Natural killer cell treated with Interleukin-12 subunit alpha and Interleukin-12 subunit beta and Interleukin-15 and Interleukin-18, amount 100 ng/mL, for 72 hours (primary cell): ENCODE measurements at places on chromosomes 6 and 20.
A peak's percentile ranks its signal among the peaks of the same experiment; 100 is the strongest.

GRCh38 chr20:33945391-33946081, 48.2 kb upstream of the RALY start:
- no peak overlapping the region for H3K27ac ChIP-seq
- no peak for DNase-seq
- no peaks in the 10 kb centered on the region for H3K4me1 ChIP-seq
- peaks cover 20% of the 10 kb centered on the region for H3K36me3 ChIP-seq

- no peaks in the 10 kb centered on the region for H3K36me3 ChIP-seq
- H3K4me3 ChIP-seq, result no peak overlapping the region
- DNase-seq, result no peak
- H3K27me3 ChIP-seq, result peaks cover 39% of the 10 kb centered on the region
- H3K27ac ChIP-seq, result no peak overlapping the region
Measured at GRCh38 chr6:33815854-33816253, 12.1 kb upstream of the MLN start.

DNA sequence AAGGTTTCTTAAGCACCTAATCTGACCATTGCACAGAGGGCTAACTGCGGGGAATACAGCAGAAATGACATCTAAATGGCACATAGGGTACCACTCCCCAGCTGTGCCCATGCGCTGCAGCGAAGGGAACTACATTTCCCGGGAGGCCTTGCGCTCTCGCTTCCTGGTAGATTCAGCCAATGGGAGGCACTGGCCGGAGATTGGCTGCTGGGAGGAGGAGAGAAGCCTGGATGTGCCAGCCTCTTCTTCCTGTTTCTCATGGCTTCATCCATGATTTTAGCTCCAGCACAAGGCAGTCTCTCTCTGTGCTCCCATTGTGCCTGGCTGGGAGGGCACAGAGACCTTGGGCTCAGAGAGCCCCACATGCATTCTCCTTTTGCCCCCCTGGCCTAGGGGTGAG, 101.7 kb upstream of the FOXA2 start:
- H3K4me3 ChIP-seq, result no peak overlapping the region
- H3K27me3 ChIP-seq, result peaks cover 6% of the 10 kb centered on the region
- H3K4me1 ChIP-seq, result peaks cover 10% of the 10 kb centered on the region
- no peak for DNase-seq
- no peaks in the 10 kb centered on the region for H3K36me3 ChIP-seq

GRCh38 chr6:130018744-130019325, 454 bp downstream of the L3MBTL3 start:
- H3K27me3 ChIP-seq, result no peaks in the 10 kb centered on the region
- peak overlapping the region; percentile 99 for H3K4me3 ChIP-seq
- peaks cover 14% of the 10 kb centered on the region for H3K4me1 ChIP-seq
- no peak for DNase-seq

DNA sequence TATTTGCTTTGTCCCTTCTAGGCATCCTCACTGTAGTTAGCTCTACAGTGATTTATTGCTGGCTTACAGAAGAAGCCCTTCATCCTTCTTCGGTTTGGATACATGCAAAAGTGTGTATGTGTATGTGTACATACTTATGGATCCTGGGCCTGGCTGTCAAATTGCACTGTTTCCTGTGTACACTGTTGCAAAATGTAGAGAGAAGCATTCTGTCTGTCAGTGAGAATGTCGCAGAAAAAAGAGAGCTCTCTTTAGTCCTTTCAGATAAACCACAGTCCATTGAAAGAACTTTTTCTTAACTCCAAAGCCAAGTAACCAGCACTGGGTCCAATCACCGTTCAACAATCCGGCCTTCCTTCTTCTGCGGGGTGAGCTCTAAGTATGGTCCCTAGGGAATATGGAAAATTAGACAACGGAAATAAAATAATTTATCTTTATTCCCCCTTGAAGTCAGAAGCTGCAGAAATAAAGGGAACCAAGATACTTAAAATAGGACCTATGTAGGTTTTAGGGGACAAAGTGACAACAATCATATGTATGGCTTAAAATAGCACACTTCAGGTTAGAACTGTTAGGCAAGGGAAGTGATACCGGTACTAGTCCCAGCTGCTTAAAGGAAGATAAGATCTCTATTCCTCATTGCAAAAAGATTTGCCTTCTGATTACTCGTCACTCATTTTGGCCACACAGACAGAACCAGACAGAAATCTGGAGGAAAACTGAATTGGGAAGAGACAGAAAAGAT, 107.0 kb downstream of the CD83 start:
- DNase-seq, result no peak
- H3K4me1 ChIP-seq, result no peaks in the 10 kb centered on the region
- H3K36me3 ChIP-seq, result no peaks in the 10 kb centered on the region
- no peak overlapping the region for H3K4me3 ChIP-seq

- no peak overlapping the region for H3K27ac ChIP-seq
- peaks cover 5% of the 10 kb centered on the region for H3K4me1 ChIP-seq
- no peaks in the 10 kb centered on the region for H3K27me3 ChIP-seq
Measured at GRCh38 chr20:61918548-61918947, 147.1 kb downstream of the TAF4 start.

DNA sequence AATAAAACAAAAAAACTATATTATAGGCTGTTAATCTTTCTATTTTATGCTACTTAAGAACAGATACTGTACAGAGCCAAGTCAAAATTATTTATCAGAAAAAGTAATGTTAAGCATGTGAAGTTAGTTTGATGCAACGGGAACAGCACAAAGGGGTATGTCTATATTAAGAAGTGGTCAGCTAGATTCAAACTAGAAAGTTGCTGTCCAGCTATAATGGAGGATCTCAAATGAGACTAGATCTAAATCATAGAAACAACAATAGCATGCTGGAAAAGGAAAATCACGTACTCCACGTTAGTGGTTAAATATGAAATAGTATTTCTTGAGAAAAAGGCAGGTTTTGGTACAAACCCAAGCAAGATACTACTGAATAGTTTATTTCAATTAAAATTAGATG, 1124.0 kb downstream of the GRIK2 start:
- no peak for DNase-seq
- H3K4me1 ChIP-seq, result no peaks in the 10 kb centered on the region
- no peaks in the 10 kb centered on the region for H3K27me3 ChIP-seq
- H3K4me3 ChIP-seq, result no peak overlapping the region
- no peaks in the 10 kb centered on the region for H3K36me3 ChIP-seq

GRCh38 chr20:46000262-46000996, 8.3 kb upstream of the MMP9 start:
- DNase-seq, result no peak
- H3K27ac ChIP-seq, result no peak overlapping the region
- no peaks in the 10 kb centered on the region for H3K36me3 ChIP-seq
- peaks cover 10% of the 10 kb centered on the region for H3K27me3 ChIP-seq
- peaks cover 33% of the 10 kb centered on the region for H3K4me1 ChIP-seq

GRCh38 chr6:101662111-101662897, 268.8 kb downstream of the GRIK2 start:
- H3K27me3 ChIP-seq, result no peaks in the 10 kb centered on the region
- no peak overlapping the region for H3K4me3 ChIP-seq
- no peaks in the 10 kb centered on the region for H3K4me1 ChIP-seq

GRCh38 chr6:134609716-134610261, 291.9 kb upstream of the SGK1 start:
- no peaks in the 10 kb centered on the region for H3K36me3 ChIP-seq
- H3K27ac ChIP-seq, result no peak overlapping the region
- H3K4me3 ChIP-seq, result no peak overlapping the region

- H3K4me3 ChIP-seq, result no peak overlapping the region
- H3K27ac ChIP-seq, result no peak overlapping the region
- no peaks in the 10 kb centered on the region for H3K4me1 ChIP-seq
- no peak for DNase-seq
- peaks cover 8% of the 10 kb centered on the region for H3K27me3 ChIP-seq
Measured at GRCh38 chr6:156283091-156283490, 494.1 kb upstream of the ARID1B start.

DNA sequence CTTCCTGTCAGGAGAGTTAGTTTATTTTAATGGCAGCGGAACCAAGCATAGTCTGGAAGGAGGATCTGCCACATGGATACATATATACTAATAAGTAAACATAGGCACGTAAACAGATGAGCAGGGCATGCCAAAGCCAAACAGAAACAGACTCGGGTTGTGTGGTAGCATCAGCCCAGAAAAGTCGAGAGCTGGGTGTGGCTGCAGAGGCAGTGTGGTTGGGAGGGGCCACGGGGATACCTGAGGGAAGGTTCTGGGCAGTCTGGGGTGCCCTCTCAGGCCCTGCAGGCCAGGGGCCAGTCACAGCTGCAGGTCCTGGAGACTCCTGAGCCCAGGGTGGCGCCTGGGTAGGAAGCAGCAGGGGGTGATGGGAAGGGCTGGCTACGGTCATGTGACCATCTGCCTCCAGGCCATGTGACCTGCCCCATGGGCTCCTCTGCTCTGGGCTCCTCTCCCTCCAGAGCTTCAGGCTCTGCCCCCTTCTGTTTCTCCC, 42.8 kb upstream of the MRPS10 start:
- no peaks in the 10 kb centered on the region for H3K27me3 ChIP-seq
- no peak overlapping the region for H3K4me3 ChIP-seq
- DNase-seq, result no peak
- H3K27ac ChIP-seq, result no peak overlapping the region
- H3K4me1 ChIP-seq, result peaks cover 15% of the 10 kb centered on the region

DNA sequence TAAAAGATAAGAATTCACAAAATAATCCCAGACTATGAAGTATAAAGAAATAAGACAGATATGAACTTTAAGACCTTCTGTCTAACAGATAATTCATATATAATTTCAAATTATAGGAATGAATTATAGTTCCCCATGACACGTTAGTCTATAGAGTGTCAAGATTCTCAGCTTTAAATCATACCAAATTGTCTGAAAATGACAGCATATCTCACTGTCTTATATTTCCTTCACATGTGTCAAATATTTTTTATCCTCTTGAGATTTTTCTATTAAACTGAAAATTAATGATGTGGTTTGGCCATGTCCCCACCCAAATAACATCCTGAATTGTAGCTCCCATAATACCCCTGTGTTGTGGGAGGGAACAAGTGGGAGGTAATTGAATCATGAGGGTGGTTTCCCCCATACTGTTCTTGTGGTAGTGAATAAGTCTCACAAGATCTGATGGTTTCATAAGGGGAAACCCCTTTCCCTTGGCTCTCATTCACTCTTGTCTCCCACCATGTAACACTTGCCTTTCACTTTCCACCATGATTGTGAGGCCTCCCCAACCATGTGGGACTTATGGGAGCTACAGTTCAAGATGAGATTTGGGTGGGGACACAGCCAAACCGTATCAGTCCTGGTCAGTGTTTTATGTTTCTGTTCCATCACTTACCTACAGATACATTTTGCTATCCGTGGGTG, 825.3 kb upstream of the GJE1 start:
- H3K27me3 ChIP-seq, result no peaks in the 10 kb centered on the region
- H3K27ac ChIP-seq, result no peak overlapping the region
- no peak overlapping the region for H3K4me3 ChIP-seq
- no peaks in the 10 kb centered on the region for H3K4me1 ChIP-seq

DNA sequence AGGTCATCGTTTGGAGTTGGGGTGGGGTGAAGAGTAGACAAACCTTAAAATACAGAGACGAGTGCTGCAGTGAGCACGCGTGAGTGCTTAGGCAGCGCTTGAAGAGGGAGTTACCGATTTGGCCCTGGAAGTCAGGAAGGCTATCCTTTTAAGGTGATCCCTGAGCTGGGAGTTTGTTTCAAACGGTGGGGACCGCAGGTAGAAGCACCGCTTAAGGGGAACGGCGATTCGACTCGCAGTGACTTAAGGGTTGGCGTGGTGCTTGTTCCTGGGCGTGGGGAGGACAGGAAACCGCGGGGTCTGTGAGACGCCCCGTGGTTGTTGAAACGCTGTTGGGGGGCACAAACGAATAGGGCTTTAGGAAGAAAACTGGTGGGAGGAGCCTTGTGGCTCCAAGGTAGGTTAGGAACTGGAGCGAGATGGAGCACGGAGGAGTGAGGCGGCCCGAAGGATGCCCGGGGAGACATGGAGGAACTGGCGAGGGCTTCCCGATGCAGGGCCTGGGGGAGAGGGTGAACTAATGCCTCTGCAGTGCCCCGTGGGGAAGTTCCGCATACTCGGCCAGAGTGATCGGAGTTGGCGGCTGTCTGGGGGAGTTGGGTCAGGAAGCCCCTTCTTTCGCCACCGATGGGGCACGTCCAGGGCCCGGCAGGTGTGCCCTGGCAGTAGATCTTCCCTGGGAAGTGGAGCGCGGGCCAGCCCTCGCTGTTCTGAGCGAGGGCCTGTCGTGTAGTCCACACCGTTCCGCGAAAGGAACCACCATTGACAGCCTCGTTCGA, 1.3 kb upstream of the CDYL start:
- peaks cover 18% of the 10 kb centered on the region for H3K36me3 ChIP-seq
- peaks cover 6% of the 10 kb centered on the region for H3K27me3 ChIP-seq
- H3K4me1 ChIP-seq, result peaks cover 27% of the 10 kb centered on the region
- peak overlapping the region; percentile 97 for H3K4me3 ChIP-seq

DNA sequence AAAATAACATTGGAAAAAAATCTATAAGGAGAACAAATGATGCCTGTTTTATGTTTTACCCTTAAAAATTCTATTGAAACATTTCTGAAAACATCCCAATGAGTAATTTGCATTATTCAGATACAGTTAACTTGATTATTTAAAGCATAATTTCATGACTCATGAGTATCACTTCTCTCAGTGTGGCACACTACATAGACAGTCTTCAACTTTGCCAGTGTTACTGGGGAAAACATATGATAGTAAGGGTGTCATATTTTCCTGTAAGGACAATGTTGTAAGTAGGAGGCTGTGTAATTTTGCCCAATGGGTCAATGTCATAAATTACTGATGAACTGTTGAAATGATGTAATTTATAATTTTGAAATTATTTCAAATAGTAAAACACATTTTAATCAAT, 125.5 kb downstream of the PHACTR1 start:
- no peaks in the 10 kb centered on the region for H3K4me1 ChIP-seq
- DNase-seq, result no peak
- no peaks in the 10 kb centered on the region for H3K27me3 ChIP-seq
- no peak overlapping the region for H3K4me3 ChIP-seq
- H3K27ac ChIP-seq, result no peak overlapping the region
- no peaks in the 10 kb centered on the region for H3K36me3 ChIP-seq

- no peak for DNase-seq
- no peaks in the 10 kb centered on the region for H3K4me1 ChIP-seq
- no peak overlapping the region for H3K4me3 ChIP-seq
- H3K27ac ChIP-seq, result no peak overlapping the region
- H3K27me3 ChIP-seq, result peaks cover 9% of the 10 kb centered on the region
- no peaks in the 10 kb centered on the region for H3K36me3 ChIP-seq
Measured at GRCh38 chr6:72363844-72364740, 257.8 kb upstream of the KCNQ5 start.

DNA sequence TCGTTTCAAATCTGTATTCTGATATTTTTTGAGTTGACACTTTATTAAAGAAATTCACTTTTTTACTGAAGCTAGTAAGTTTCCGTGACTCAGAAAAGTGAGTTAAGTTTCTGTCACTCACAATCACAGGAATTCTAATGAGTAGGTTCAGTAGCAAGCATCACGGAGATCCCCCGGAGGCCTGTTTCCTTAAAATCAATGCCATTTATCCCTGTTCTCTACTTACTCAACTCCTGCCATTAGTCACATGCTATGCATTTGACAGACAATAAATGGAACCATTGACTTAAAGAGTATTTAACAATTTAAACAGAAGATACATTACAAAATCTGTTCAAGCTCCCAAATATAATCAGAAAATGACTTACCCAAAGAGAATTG, 9.1 kb downstream of the SLC18B1 start:
- no peak overlapping the region for H3K27ac ChIP-seq
- no peak for DNase-seq
- H3K4me1 ChIP-seq, result peaks cover 3% of the 10 kb centered on the region
- H3K27me3 ChIP-seq, result no peaks in the 10 kb centered on the region
- peaks cover 5% of the 10 kb centered on the region for H3K36me3 ChIP-seq
- H3K4me3 ChIP-seq, result no peak overlapping the region
